WERI-Rb-1 (cell line): ENCODE measurements at places on chromosomes 16 and 17.

DNA sequence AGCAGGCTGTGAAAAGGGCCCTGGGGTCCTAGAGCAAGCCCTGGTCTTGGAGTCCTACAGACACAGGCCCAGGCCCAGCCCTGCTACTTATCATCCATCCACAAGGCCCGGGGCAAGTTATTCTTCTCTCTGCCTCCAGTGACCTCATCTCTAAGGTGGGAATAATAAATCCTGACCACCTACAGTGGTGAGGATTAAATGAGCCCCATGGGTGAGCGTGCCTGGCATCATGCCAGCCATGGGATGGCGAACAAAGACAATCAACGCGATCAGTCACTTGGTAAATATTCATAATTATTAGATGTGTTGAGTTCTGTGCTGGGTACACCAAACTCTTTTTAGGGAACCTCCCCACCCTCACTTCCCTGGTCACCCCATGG, 5.5 kb downstream of the KRT15 start:
- DNase-seq, result no peak

GRCh38 chr16:56628486-56629350, 3.1 kb downstream of the MT1E start:
- DNase-seq, result no peak

DNA sequence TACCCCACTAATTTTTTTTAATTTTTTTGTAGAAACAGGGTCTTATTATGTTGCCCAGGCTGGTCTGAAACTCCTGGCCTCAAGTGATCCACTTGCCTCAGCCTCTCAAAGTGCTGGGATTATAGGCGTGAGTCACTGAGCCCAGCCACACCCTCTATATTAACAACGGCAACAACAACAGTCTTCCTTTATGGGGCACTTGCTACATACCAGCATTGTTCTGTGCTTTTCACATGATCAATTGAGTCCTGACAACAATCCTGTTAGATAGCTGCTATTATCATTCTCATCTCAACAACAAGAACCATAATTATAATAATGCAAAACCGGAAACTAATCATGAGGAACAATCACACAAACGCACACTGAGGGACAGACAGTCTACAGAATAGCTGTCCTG, 12.6 kb upstream of the ARL5C start:
- no peak for DNase-seq

- DNase-seq, result no peak
Measured at GRCh38 chr16:88482630-88483391, 29.7 kb downstream of the ZFPM1 start.

DNA sequence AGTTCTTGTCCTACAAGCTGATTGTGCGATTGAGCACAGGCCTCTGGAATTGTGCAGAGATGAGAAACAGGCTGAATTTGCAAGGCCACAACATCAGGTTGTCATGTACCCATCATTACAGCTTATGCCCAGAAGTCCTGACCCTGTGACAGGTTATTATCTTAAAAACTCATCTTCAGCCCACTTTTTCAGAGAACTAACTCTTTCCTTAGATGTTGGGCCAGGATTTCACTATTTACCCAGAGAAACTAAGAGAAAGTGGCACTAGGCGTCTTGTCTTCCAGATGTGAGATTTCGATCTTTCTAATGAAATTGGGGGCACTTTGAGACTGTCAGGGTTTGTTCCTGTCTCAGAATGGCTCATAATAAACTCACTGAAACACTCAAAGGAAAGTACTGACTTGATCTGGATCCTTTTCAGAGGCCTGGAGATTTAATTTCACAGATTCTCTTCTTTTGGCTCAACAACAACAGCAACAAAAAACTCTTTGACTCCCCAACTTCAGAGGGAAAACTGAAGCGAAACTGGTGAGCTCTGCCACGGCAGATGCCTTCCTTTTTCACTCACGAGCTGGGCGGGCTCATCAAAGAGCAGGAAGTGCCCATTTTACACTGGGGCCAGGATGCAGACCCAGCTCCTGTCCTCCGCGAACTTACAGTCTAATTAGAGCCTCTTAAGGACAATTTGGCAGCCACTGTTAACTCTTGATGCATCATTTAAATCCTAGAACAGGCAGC, 17.7 kb upstream of the SLC12A3 start:
- DNase-seq, result no peak

DNA sequence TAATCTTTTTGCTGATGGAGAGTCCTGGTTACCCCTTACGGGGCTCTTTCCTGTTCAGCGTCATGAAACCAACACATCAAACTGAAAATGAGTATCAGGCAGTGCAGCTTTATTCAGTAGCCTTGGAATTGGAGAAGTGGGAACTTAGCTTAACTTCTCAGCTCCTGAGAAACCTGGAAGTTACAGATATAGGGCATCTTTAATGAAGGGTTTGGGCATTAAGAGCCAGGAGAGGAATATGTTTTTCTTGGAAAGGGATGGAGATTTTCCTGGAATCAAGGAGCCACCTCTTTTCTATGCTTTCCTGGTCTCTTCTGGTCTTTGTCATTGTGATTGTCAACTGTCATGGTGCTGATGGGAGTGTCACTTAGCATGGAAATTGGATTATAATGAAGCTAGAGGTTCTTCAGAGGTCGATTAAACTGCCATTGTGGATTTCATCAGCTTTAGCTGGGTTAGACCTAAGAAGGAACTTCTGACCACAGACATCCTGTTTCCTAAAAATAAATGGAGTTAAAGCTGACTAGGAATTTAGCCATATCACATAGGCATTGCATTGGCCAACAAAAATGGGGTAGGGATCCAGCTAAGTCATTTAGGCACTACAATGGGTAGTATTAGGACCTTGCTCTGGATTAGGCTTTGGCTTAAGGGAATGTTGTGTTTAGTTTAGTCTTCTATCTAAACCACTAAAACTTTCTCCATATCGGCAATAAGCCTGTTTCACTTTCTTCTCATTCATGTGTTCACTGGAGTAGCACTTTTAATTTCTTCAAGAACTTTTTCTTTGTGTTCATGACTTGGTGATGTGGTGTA, 186.4 kb downstream of the BCAS3 start:
- no peak for DNase-seq

DNA sequence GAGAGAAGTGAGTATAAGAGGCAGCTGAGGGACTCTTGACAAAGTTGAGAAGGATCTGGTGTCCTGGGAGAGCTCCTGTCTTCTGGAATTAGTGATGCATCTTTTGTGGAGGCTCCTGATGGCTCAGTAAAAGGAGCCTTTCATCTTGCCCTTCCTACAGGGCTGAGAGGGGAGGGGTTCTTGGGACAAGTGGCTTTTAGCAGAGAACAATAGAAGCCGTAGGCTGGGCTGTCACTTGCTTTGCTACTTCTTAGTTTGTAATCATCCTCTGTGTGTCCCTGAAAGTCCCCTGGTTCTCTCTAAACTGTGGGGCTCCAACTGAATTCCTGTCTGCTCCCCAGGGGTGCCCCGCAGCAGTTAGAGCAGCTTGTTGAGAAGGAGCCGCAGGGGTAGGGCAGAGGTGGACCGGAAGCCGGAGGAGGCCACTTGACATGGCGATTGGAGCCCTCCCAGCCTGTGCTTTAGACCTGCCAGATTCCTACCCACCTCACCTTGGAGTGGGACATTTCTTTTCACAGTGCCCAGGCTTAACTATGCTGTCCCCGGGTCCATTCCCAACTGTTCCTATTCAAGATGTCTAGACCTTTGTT, 85.1 kb downstream of the PRKCA start:
- no peak for DNase-seq

GRCh38 chr17:15233022-15233805, 31.9 kb downstream of the PMP22 start:
- no peak for DNase-seq

DNA sequence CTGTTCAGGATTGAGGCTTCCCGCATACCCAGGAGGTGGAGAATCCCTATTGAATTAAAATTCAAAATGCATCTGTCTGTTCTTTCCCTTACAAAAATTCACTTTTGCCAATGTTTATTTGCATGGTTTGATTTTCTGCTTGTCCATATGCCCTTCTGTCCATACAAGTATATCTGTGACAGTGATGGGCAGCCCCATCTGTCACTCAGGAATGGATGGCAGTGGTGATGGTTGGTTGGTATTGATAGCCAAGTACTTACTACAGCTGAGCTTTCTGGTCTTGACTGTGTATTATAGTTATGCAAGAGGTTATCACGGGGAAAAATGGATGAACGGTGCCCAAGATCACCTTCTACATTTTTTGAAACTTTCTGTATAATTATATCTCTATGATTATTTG, 171.0 kb downstream of the RBFOX1 start:
- no peak for DNase-seq

DNA sequence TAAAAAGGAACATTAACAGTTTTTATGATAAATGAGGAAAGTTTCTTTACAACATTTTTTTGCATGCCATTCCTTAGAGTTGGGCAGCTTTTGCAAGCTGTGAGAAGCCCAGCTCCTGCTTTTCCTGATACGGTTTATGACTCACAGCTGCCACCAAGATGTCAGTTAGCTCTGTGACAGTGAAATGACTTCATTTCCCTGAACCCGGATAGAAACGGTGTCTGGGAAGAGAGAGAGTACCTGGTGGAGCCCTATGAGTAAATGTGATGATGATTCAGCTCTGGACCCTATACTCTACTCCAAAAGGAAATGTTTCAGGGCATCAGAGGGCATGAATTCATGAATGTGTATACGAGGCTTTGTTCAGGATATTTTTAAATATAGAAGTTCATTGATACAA, 366.3 kb upstream of the HSBP1 start:
- no peak for DNase-seq

GRCh38 chr16:68005786-68006286, 6.6 kb upstream of the DPEP2 start:
- DNase-seq, result no peak

- no peak for DNase-seq
Measured at GRCh38 chr16:47944589-47944988, 211.2 kb downstream of the ABCC12 start.

- no peak for DNase-seq
Measured at GRCh38 chr16:81261049-81261648, 22.7 kb downstream of the BCO1 start.

DNA sequence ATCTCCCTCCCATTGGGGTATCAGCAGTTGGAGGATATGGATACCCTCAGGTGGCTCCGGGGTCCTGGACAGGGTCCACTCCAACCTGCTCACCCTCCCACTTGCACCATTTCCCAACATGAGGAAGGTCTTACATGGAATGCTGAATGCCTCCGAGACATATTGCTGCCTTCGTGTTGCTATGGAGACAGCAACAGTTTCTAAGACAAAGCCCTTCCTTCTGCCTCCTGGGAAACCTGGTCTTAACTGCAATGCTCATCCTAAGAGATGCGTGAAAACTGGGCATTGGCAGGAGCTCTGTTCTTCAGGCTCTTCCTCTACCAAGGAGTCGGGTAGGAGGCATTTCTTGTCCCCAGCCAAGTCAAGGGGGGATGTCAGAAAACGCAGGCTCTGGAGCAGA, 45.2 kb downstream of the ST3GAL2 start:
- DNase-seq, result no peak

DNA sequence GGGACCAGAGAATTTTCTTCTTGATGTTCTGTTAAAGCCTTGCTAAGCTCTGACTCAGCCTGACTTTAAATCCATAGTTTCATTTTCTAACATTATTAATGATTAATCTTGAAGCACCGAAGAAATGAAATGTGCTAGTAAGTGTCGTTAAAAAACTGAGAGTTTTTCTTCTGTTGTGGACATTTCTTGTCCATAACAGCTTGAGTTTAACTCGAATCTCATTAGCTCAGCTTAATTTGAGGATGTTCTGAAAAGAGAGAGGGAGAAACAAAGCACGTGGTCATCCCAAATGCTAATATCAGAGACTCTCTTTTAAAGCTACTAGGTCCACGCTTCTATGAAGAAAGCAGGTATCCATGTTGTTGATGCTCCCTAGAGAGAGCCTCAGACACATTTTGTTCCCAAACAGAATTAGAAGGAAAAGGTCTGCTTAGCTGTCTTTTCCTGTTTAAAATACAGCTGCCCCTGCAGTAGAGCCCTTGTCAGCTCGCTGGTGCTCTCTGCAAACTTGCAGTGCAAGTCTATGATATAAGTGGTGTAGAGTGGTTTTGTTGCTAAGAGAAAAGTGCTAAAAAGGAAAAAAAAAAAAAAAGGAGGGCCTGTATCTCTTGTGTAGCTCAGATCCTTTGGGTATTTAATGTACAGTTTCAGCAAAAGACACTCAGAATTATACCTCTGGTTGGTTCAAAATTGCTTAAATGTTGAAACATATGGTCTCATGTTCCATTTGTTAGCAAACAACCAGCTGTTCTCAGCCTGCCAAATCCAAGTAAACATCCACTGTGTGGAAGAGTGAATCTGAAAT, 191.1 kb upstream of the TBX2 start:
- no peak for DNase-seq
